ENCODE measurements at places on chromosomes 11 and 22.

DNA sequence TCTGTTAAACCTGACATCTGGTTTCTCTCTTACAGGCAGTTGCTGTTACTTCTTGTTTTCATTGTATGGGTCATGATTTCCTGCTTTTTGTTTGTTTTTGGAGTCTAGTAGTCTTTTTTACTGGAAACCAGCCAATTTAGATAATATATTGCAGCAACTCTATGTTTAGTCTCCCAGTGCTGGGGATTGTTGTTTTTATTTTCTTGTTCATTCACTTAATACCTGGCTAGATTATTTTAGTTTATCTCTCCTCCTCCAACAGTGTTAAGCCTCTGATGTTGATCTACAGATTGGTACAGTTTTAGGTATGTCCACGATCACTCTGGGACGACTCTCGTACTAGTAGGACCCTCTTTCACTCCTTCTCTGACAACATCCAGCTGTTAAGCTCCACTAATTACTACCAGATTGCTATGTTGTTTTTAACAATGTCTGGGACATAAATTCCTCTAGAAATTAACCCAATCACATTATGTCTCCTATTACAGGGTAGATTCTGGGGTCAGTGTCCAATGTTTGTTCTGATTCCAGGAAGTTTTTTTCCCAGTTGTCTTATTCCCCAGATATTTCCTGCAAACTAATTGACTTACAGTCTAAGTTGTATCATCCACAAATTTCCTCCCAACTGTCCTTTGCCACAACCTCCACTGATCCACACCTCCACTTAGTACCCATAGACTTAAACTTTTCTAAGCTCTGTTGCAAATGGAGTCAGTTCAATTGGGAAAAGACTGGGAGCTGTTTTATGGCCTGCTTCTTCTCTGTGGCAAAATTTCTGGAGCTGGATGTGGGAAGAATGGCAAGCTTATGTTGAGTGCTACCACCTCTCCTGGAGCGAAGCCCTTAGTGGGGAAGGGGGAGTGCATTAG, 1280.6 kb upstream of the CNTN5 start:
- no peak for DNase-seq

DNA sequence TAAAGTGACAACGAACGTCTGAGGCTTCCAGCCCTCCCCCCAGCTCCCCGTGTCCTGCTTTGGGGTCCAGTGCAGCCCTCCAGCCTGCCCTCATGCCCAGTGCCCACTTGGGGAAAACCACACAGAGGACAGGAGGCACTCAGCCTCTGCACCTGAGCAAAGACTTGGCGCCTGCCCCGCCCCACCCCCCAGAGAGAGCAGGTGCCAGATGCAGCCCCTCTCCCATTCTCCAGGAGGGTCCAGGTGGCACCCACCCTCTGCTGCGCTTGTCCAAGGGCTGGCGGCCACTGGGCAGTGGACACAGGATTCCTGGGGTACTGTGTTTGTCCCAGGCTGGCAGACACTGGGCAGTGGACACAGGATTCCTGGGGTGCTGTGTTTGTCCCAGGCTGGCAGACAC, 15.7 kb downstream of the RNH1 start:
- DNase-seq: no peak

GRCh38 chr11:57407010-57407920, 16.8 kb upstream of the PRG2 start:
- no peak for DNase-seq

DNA sequence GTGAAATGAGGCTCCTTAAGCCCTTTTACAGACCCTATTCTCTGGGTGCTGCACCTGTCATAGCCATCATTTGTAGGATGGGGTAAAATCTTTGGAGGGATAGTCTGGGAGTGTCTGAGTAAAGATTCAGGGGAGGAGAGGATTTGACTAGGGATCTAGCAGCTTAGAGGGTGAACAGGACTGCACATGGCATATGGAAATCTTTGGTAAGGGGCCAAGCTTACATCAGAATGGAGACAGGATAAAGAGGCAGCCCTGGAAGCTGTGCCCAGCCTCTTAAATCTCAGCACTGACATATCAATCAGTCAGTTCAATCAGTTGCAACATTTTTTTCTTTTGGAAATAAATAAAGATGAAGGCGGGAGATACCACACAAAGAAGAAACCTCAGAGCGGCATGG, 301.8 kb upstream of the CADM1 start:
- DNase-seq: no peak

- DNase-seq: no peak
Observed at GRCh38 chr22:43257549-43257948, 70.6 kb upstream of the TTLL12 start.

- DNase-seq: no peak
Observed at GRCh38 chr11:61384271-61385242, 7.8 kb upstream of the TMEM216 start.

DNA sequence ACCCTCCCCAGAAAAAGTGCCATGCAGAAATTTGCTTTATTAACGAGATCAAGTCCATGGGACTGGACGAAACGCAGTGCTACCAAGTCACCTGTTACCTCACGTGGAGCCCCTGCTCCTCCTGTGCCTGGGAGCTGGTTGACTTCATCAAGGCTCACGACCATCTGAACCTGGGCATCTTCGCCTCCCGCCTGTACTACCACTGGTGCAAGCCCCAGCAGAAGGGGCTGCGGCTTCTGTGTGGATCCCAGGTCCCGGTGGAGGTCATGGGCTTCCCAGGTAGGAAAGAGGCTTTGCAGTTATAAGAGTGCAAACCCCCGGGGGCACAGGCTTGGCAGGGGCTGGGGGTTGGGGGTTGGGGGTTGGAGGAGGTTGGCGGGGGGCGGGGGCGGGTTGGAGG, 4.2 kb downstream of the APOBEC3H start:
- DNase-seq: no peak

DNA sequence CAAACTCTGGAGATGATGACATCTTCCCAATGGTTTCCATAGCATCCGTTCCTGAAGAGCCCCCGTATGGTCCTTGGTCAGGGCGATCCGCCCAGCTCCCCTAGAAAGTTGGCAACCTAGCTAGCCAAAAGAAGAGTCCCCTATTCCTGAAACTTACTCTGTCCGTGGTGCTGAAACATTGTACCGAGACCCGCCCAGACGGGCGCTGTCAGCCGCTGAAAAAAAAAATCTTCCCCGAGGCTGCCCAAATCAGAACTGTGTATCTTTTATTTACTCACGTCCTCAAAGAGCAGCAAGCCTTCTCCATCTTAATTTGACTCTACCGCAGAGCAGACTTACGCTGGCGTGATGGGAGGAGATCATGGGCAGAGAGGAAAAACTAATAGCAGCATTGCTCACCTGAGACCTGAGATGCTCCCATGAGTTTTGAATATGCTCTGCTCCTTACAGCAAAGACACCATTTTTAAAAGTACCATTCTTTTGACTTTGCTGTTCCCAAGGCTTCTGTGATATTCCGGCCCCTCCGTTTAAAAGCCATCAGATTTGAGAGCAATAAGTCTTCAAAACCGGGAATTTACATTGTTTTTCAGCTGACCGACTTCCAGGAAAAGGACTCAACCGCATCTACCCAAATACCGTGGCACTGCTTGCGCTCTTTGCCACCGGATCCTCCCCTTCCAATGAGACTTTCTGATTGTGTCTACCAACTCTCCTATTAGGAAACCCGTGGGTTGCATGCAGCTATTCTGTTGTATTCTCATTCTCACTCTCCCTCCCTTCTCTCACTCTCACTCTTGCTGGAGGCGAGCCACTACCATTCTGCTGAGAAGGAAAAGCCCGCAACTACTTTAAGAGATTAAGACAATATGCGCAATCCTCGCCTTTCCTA, at the start of gene SLC17A6:
Gene SLC17A6, plus strand, starts transcription at position 786 of the 890 bp plus-strand sequence. CDS start 153 bp downstream, outside the sequence.
- no peak for DNase-seq

GRCh38 chr11:104033134-104033533, 3.3 kb upstream of the DDI1 start:
- DNase-seq: no peak

DNA sequence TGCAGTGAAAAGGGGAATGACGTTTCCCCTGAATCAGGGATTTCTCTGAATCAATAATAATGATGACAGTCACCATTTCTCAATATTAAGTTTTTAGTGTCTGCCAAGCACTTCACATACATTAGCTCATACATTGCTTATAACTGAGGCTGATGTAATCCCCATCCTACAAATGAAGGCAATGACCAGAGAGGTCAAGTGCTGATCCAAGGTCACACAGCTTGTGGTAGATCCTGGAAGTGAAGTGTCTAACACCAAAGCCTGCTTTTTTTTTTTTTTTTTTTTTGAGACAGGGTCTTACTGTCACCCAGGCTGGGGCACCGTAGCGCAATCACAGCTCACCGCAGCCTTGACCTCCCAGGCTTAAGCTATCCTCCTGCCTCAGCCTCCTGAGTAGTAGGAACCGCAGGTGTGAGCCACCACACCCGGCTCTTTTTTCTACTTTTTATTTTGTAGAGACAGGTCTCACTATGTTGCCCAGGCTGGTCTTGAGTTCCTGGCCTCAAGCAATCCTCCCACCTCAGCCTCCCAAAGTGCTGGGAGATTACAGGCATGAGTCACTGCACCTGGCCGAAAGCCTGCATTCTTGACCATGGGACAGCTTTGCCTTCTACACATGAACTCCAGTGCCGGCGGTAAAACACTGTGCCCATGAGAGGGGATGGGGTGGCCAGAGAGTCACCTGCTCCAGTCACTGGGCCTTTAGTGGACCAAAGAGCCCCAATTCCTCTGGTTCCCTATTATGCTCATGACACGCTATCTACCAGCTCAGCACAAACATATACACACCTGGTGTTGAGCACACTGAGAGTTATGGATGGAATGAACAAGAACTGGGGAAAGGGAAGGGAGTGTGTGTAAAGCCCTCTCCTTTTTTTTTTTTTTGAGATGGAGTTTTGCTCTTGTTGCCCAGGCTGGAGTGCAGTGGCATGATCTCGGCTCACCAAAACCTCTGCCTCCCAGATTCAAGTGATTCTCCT, 17.4 kb downstream of the ARHGAP1 start:
- DNase-seq: no peak

GRCh38 chr22:17172029-17172833, 13.2 kb upstream of the HDHD5 start:
- DNase-seq: no peak

- DNase-seq: no peak
Observed at GRCh38 chr11:83736684-83737083, 450.5 kb upstream of the CCDC90B start.

DNA sequence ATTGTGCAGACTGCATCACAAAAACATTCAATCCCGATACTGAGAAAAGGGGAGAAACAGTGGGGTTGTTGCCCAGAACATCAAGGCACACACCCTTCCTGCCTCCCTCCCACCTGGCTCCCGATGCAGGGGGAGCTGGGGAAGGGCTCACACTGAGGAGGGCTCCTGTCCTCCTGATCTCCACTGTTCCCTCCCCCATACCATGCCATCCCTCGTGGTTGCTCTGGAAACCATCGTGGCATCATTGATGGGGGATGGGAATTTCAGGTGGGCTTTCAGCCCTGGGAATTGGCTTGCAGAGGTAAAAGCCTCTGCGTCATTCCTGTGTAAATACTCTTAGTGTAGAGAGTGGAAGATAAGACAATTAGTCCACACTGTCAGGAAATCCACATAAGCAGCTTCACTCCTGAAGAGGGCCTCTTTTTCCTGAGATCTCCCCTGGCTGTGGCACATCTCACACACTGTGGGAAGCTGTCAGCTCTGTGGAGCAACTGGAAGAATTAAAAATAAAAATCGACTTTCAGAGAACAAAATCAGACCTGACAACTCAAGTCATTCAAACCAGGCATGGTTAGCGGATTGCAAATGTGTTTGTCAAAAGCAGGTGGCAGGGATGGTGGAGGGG, 176.0 kb downstream of the CHST1 start:
- DNase-seq: no peak

DNA sequence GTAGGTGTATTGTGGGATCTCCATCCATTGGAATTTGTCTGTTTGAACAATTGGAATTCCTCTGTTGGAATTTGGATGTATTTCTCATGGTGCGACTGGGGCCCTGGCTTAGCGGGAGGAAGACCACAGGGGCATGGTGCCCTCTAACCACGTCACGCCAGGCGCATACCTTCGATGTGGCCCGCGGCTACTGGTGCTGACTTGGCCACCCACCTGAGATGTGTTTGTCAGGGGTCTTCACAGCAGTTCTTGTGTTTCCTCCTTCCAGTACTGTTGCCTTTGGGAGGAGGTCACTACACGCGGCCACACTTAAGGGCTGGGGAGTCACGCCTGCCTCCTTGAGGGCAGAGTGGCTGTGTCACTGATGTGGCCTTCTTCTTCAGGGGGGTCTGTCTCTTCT, 36.6 kb upstream of the GRAMD4 start:
- DNase-seq: no peak

- DNase-seq: no peak
Observed at GRCh38 chr22:31680861-31681341, 18.9 kb upstream of the PISD start.

DNA sequence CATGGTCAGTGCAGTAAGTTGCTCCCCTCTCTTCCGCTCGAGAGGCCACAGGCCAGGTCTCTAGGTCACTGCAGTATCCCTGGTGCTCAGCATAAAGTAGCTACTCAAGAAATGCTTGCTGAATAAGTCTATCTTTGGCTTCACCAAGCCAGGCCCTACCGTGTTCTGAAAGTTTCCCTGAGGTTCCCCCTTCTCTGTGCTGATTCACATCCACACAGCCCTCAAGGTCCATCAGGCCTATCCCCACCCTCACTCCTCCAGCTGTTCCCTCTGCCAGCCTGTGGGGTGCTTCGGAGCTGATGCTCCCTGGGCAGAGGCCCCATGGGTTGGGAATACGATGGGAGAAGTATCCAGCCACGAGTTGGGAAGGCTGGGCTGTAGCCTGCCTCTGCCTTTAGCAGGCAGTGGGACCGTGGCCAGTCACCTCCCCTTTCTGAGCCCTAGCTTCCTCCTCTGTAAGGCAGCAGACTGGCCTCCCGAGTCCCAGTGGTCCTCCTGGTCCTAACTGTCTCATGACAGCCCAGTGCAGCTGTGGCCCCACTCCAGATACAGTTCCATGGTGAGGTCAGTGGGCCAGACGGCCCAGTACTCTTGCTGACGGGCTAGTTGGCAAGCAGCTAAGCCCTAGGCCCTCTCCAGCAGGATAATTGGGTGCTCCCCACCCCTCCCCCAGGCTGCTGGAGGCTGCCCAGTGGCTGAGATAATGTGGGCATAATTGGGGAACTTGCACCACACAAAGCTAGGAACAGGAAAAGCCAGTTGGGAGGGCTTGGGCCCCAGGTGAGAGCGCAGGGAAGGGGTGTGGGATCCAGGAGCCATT, 48.2 kb downstream of the NECTIN1 start:
- no peak for DNase-seq

GRCh38 chr11:70145841-70146240, 57.3 kb upstream of the FADD start:
- no peak for DNase-seq

DNA sequence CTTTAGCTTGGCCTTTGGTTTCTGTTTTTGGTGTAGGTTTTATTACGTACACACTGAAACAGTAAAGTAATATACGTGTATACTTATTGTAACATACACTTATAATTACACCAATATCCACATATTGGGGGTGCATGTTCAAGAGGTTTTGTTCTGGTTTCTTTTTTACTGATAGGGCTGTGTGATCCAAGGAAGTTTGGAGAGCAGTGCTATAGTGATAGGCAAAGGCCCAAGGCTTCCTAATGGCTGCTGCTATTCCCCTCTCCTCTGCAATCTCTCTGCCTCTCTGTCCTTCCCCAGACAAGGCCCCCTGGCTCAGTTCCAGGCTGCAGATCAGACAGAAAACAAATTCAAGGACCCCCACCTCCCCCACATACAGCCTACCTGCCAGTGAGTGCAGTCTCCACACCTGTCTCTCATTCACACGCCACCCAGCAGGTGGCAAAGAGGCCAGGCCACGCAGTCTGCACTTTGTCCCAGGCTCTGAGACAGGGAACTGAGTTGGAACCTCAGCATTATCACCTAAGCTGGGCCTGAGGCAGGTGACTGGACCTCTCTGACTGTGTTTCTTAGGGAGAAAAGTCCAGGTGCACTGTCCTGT, 15.1 kb downstream of the TMEM184B start:
- no peak for DNase-seq

All from CD4-positive, alpha-beta T cell treated with Interleukin-4 for 1 hour (primary cell).